ENCODE measurements at places on chromosomes 12 and 14.

- no peak for DNase-seq
These were observed 380.4 kb upstream of the MIS18BP1 start for GRCh38 chr14:45633220-45633984.

DNA sequence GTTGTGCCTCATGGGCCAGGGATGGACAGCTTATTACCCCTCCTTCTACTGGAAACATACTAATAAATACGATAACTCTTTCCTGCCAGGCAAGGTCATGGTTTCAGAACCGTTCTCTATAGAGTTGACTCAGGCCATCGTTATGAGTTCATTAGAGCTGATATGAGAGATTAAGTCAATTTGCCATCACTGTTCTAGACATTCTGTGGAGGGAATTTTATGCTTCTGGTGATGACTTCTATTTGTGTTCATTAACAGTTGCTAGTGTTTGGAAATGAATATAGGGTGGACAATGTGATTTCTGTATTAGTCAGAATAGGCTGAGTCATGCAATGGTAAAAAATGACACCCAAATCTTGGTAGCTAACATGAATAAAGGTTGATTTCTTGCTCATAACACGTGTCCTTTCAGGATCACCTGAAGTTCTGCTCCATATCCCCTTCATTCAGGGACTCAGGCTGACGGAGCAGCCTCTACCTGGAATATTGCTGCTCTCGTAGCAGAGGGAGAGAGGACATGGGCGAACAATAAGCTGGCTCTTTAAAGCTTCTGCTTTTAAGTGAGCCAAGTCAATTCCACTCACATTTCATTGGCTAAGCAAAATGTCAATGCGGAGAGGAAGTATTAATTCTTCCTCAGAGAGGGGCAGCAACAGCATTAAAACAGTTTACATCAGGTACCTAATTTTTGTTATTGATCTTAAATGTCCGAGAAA, 18.5 kb upstream of the TBPL2 start:
- no peak for DNase-seq

DNA sequence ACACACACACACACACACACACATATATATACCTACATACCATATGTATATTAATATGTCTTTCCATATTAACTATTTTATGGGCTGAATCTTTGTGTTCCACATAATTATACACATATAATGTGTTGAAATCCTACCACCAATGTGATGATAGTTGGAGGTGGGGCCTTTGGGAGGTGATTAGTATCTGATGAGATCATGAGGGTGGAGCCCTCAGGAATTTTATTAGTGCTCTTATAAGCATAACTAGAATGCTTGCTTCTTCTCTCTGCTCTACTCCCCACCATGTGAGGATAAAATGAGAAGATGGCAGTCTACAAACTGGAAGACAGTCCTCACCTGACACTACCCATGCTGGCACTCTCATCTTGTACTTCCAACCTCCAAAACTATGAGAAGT, 1193.5 kb upstream of the FLRT2 start:
- no peak for DNase-seq

GRCh38 chr14:99818503-99819036, 25.4 kb downstream of the EML1 start:
- DNase-seq, result no peak

GRCh38 chr14:57209561-57209960, 59.1 kb downstream of the EXOC5 start:
- no peak for DNase-seq

- DNase-seq, result no peak
These were observed 123.8 kb upstream of the RTL1 start for GRCh38 chr14:101027291-101027690.

All from NCI-H774 (cell line).